Right lung (tissue), 10 donors: ENCODE measurements at places on chromosomes 11 and 22.

GRCh38 chr22:24134090-24134846 is 47.0 kb upstream of the SUSD2 start:
- DNase-seq: no peak

GRCh38 chr11:57512646-57513451 is 2.7 kb downstream of the SLC43A1 start:
- no peak for DNase-seq

- no peak for DNase-seq
Measured at GRCh38 chr22:19988965-19989724, 27.5 kb downstream of the ARVCF start.

- DNase-seq: no peak
Measured at GRCh38 chr22:32317524-32317923, 40.1 kb upstream of the RFPL3 start.

DNA sequence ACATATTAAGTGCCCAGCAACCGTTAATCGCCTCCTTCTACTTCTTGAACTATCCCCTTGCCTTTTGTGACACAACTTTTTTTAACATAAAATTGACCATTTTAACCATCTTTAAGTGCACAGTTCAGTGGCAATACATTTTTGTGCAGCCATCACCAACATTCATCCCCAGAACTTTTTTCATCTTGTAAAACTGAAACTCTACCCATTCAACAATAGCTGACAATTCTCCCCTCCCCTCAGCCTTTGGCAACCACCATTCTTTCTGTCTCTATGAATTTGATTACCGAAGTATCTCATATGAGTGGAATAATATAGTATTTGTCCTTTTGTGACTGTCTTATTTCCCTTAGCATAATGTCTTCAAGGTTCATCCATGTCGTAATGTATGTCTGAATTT is 66.0 kb downstream of the MICAL2 start:
- no peak for DNase-seq

DNA sequence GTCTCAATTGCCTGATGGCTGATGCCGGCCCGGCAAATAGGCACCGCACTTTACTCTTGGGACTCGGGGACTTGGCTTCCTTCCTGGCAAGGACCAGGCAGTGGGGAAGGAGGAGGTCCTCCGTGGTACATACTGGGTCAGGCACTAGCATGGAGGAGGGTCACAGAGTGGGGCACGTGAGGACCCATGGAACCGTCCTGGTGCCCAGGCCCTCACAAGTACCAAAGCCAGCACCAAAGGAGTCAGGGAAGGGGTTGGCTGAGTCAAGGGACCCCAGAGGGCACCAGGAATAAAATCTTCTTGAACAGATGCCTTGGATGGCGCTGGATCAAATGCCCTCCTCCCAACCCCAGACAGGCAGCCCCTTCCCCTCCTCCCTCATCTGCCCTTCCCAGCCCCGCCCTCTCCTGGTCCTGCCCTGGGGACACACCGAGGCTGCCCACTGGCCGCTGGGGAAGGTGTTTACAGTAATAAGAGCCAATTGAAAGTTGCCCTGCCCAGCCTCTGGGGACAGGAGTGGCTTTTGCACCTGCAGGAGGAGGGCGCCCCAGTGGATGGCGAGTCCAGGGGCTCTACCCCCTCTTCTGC is 5.6 kb upstream of the CARNS1 start:
- no peak for DNase-seq

- no peak for DNase-seq
Measured at GRCh38 chr11:130124096-130124495, 35.5 kb upstream of the ST14 start.

- DNase-seq: no peak
Measured at GRCh38 chr11:73629907-73630306, 16.5 kb upstream of the PLEKHB1 start.

GRCh38 chr11:124867700-124868099 is 2.5 kb downstream of the ROBO3 start:
- no peak for DNase-seq

DNA sequence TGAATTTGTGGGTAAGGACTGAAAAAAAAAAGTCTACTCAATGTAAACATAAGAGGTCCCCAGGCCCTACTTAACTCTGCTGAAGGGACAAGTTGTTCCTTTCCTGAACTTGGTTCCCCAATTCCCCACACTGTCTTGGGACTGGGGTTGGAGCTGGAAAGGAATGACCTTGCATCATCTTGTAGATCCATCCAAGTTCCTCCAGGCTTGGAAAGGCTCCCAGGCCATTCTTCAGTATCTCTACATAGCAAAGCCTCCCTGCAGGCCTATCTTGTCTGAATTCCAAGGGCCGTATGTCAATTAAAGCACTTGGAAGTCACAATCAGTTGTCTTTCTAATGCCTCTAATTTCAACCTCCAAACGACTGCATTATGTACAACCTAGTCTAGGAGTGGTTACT is 361.2 kb downstream of the TMEM135 start:
- DNase-seq: no peak

GRCh38 chr11:1453611-1454034 is 33.0 kb downstream of the MOB2 start:
- DNase-seq: no peak

DNA sequence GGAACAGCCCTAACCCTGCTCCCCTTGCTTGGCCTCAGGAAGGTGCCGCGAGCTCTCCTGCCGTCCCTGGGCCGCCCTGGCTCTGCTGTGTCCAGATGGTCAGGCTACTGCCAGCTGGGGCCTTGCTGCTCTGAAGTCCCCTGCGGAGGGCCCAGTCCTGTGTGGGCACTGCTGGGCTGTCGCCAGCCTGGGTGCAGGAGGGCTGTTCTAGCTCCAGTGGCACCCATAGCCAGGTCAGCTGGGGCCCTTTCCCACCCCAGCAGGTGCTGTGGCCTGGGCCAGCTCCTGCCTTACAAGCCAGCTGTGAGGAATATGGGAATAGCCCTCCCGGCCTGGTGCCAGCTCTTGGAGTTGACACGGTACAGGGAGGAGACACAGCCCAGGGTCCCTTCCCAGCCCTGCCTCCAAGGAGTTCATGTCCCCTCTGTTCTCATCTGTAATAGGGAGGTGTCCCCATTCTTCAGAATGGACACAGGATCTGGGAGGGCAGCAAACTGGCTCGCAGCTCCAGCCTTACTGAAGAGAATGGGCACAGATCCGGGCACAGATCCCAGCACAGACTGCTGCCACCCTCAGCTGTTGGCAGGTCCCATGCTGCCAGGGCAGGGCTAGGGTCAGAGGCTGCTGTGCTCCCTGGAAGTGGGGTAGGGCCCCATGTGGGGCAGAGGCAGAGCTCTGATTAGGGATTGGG is 3.9 kb downstream of the DERL3 start:
- no peak for DNase-seq

DNA sequence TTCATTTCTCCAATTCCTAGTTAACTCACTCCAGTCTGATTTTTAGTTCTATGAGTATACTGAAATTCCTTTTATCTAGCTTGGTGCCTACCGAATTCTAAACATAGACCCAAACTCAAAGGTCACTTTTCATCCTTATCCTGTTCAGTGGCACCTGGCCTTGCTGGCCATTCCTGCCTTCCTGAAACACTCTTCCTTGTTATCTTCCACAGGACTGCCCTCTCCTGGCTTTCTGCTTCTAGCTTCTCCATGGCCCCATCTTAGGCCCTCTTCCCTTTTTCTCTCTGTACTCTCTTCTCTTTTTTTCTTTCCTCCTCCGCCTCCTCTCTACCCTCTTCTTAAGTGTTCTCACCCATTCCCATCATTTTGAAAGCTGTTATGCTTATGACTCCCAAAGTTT is 87.3 kb downstream of the WNT11 start:
- DNase-seq: no peak

DNA sequence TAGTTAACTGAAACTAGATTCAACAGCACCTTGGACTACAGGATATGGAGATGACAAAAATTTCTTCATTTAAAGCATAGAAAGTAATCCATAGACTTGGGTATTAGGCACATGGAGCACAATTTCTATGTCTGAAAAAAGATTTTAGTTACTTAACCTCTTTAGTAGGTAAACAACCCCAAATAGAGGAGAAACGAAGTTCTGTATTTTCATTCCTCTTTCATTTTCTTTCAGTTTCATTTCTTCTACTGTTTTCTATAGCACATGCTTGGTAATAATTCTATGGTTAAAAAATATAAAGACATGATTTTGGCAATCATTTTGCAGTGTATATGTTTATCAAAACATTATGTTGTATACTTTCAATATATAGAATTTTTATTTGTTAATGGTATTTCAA is 99.5 kb downstream of the CASP12 start:
- no peak for DNase-seq

GRCh38 chr11:133746663-133747306 is 98.5 kb downstream of the SPATA19 start:
- no peak for DNase-seq

DNA sequence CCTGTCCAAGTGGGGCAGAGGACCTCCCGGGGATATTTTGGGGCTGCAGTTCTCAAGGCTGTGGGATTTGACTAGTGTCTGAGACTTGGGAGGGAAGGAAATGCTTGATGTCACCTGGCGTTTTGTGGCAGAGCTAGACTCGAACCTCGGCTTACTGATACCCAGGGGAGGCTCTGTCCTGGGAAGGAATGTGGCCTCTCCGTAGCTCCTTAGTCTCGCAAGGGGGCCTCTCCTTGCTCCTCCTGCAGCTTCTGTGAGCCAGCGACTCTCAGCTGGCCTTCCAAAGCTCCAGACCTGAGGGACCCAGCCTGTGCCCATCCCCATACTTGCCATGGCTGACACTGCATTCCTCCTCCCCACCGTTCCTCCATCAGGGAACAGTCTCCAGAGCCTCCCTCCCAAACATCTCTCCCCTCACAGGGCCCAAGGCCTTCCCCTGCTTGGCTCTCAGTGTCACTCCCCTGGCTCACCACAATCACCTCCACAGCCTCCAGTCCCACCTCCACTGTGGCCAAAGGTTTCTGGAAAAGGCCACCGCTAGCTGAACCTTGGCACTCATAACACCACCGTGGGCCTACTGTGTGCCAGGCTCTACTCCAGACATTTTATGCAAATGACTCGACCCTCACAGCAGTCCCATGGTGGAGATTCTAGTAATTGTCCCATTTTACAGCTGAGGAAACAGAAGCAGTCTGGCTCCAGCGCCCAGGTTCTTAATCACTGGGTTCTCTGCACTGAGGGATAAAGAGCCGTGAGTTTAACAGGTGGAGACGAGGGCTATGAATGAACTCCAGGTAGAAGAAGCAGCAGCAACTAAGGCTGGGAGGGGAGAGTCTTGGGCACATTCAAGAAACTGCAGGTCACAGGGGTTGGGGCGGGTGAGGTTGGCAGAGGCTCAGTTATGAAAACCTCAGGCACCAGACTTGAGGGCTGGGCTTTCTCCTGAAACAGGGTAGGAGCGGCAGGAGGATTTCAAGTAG is 12.1 kb downstream of the P2RY2 start:
- DNase-seq: no peak

DNA sequence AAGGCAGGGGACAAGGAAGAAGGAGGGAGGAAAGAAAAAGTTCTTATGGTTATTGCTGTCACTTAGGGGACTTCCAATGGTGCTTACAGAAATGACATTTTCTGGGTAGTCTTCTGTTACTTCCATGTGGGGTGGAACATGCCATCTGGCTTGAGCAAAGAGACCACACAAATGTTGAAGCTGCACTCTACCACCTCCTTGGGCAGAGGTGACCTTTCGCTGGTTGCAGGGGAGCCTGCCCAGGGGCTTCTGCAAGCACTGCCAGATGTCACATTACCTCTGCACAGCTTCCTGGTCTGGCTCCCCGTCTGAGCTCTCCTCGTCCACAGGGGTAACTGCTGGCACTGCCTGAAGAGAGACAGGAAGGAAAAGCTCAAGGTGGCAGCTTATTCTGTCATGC is 32.6 kb upstream of the APOA1 start:
- no peak for DNase-seq

- DNase-seq: no peak
Measured at GRCh38 chr11:9619004-9619403, 44.9 kb upstream of the SWAP70 start.

DNA sequence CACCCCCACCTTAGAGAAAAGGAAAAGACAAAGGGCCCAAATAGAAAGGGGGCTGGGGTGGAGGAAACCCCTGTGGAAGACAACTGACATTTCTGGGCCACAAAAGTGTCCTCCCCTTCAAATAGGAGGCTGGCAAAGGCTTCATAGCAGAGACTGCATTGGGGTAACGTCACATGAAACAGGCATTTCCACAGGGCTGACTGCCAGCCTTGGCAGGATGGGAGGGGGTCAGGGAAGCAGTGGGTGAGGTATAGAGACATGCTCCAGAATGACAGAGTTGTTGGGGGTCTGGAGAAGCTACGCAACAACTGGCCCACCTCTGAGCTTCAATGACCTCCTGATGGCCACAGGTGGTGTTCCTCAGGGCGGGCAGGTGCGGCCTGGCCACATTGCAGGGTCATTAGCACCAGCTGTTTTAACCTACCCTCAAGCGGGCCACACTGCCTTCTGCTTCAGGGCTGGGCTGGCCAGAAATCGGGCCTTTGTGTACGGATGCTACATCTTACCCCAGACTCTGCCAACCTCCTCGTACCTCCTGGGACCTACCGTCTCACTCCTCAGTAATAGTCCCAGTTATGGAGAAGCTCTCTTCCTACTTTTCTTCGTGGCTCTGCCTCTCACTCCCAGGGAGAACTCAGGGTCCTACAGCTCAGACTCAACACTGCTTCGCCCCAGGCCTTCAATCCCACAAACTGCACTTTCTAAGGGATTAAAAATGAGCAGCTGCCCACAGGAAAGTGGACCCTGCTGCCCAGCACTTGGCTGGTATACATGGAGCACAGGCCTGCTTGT is 160.0 kb upstream of the NCAM1 start:
- DNase-seq: no peak

GRCh38 chr11:29629286-29629685 is 387.5 kb downstream of the KCNA4 start:
- DNase-seq: no peak

DNA sequence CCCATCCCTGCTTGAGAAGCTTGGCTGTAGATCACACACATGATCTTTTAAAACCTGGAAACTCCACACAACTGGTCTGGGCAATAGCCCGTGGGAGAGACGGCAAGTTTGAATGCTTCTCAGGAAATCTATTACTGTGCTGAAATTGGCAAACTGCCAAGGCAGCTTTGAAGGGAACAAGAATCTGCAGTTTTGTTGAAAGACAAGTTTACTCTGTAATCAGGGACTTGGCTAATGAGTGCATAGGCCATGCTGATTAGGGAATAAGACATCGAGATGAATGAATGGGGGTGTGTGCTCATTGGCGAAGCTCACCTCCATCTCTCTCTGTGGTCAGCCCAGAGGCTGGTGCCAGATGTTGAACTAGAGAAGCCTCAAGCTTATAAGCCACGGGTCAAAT is 218.8 kb downstream of the HIPK3 start:
- DNase-seq: peak; percentile 67

DNA sequence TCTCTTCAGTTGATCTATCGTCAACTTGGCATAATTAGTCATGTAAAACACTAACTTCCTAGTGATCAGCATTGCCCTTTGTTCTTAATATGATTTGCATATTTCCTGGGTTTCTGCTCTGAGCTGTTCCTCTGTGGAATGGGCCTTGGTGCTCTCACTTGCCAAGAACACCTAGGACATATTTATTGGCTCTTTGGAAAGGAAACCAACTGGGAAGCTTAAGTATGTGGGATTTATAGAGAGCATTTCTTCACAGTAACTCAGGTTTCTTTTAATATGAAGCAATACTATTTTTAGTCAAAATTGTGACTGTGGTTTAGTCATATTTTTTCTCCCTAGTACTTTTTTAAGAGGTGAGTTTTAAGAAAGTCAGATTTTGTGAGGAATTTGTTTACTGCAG is 28.8 kb downstream of the FAT3 start:
- DNase-seq: no peak

- DNase-seq: no peak
Measured at GRCh38 chr11:78234006-78234405, 45.3 kb downstream of the USP35 start.
